ENCODE measurements at places on chromosomes 11 and 22. TPM values are rescaled to one million over a fixed set of nuclear protein-coding genes. Genes with fewer than 3 reads are reported as not detected.

SMTN gene
- 48.0 TPM for total RNA-seq

PATE2 gene
- not detected for total RNA-seq

OR8D1 gene
- not detected for total RNA-seq

ZNF214 gene
- total RNA-seq = 10.8 TPM

POU2AF3 gene
- total RNA-seq = 3.4 TPM

HEPHL1 gene
- not detected for total RNA-seq
